Eye (tissue), 1 donor: ENCODE measurements at places on chromosomes 3 and 15.

DNA sequence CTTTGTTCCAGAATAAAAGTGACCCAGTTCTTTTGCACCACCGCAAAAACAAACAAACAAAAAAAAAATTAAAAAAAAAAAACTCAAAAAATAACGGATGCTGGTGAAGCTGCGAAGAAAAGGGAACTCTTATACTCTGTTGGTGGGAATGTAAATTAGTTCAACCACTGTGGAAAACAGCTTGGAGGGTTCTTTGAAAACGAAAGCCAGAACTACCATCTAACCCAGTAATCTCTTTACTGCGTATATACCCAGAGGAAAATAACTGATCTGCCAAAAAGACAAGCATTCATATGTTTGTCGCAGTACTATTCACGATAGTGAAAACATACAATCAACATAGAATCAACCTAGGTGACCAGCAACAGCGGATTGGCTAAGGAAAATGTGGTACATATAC lies 298.9 kb upstream of the CBLB start:
- DNase-seq: no peak

GRCh38 chr15:63517202-63517601 lies 12.8 kb downstream of the USP3 start:
- DNase-seq: no peak

GRCh38 chr3:42718338-42718737 lies 15.7 kb upstream of the HHATL start:
- no peak for DNase-seq

- no peak for DNase-seq
Observed at GRCh38 chr3:99111235-99111634, 209.7 kb upstream of the DCBLD2 start.

GRCh38 chr3:194462936-194463335 lies 23.9 kb downstream of the ATP13A3 start:
- no peak for DNase-seq

GRCh38 chr15:99148851-99149276 lies 44.0 kb downstream of the SYNM start:
- DNase-seq: no peak

DNA sequence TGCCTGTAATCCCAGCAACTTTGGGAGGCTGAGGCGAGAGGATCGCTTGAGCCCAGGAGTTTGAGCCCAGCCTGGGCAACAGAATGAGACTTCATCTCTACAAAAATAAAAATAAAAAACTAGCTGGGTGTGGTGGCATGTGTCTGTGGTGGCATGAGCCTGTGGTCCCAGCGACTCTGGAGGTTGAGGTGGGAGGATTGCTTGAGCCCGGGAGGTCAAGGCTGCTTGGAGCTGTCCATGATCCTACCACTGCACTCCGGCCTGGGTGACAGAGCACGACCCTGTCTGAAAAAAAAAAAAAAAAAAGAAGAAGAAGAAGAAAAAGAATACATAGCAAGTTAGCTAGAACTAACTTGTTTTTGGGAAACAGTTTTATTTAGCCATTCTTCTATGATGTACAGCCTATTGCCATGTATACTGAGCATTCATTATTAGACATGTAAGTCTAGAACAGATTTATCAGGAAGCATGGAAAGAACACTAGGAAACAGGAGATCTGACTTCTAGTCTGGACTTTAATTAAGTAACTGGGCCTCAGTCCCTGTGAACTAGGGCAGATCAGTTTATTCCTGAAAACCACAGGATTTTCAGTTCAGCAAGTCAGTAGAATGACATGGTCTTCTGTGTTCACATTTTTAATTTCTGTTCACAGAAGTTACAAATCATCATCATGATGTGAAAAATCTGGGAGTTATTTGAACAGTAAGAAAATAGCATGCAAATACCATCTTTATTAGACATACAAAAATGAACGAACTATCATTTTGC lies 65.5 kb downstream of the KAT2B start:
- no peak for DNase-seq

DNA sequence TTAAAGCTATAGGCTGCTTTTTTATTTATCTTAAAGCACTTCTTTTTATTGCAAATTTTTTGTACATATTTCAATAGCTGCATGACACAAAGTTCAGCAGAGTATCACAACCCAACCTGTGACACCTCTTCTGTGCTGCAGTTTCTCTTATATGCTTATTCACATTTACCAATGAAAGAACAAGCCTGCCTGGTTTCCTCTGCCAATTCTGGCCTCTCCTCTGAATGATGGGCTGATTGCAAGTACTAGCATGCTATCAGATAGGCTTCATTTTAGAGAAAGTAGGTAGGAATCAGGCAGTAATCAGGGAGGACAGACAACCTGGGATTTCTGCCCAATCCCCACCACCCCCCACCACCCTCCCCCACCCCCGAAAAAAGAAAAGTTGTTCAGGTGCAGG lies 26.6 kb downstream of the ACKR4 start:
- no peak for DNase-seq

DNA sequence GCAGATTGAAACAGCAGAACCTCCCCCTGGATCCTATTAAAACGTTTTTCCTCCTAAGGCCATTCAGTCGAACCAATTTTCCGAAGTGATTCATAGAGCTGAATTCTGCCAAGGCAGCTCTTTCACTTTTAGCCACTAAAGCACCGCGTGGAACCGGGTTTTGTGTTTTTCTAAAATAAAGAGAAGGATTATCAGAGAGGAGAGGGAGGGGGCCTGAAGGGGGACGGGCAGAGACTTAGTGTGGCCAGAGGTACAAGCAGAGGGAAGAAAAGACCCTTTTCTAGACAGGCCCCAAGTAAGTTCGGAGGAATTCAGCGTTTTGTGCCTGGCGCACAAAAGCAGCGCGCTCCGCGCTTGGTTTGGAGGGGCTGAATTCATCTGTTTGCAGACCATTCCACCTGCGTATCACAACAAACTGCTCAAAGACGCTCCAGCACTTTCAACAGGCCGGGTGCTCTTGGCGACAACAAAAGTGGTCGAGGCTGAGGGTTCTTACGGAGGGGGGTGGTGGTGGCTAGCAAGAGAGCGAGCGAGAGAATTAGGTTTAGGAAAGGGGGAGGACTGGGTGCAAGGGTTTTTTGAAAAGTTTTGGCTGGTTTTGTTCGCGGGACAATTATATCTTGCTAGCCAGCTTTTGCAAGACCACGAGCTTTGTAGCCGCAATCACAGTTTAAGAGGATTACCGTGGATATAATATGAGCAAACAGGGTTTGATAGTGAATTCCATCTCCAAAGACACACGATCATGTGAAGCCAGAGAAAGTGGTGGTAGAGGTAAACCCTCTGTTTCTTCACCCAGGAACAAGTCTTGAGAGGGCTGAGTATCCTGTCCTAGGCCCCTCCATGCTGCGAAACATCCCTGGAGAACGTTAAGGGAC lies 1.2 kb upstream of the FEZF2 start:
- peak; percentile 84 for DNase-seq

DNA sequence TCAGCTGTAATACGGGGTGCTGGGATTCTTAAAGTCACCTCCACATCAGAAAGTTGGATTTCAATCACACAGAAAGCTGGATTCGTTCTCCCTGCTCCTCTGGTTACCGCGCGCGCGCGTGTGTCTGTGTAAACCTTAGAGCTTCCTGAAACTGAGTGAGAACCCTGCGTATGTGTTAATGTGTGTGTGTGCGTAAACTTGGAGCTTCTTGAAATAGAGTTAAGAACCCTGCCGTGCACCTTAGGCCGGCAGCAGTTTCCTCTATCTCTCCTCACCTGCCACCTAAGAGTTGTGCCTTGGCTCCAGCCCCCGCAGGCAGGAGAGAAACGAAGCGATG lies 531 bp downstream of the LZTFL1 start:
- peak; percentile 53 for DNase-seq

GRCh38 chr15:85500729-85501128 lies 120.3 kb downstream of the AKAP13 start:
- peak; percentile 72 for DNase-seq

- DNase-seq: no peak
Observed at GRCh38 chr3:58884453-58884852, 165.4 kb downstream of the CFAP20DC start.

DNA sequence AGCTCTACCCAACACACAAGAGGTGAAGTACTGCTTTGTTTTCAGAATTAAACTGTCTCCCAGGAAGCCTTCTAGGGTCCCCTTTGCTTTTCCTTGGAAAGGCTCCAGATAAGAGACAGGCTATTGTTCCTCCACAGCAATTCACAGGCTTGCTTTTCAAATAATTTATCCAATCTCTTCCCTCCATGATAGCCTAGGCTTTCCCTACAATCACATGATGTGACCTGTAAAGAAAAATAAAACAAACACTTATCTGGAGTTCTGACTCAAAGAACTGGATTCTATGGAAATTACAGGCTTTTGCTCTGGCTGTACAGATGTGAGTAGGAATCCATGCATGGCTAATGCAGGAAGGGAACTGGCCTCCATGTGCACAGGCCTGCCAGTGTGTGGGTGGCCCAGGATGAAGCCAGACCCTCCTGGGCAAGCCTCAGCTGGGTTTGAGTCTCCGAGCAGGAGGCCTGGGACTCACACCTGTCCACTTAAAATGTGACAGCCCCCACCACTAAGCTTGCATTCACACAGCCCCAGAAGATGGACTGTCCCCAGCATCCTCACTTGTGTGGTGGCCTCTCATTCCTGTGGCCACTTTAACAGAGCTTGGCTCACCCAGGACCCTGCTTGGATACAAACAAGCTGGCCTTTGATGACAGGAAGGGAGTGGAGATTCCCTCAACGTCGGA lies 75.8 kb upstream of the LEKR1 start:
- DNase-seq: peak; percentile 82

DNA sequence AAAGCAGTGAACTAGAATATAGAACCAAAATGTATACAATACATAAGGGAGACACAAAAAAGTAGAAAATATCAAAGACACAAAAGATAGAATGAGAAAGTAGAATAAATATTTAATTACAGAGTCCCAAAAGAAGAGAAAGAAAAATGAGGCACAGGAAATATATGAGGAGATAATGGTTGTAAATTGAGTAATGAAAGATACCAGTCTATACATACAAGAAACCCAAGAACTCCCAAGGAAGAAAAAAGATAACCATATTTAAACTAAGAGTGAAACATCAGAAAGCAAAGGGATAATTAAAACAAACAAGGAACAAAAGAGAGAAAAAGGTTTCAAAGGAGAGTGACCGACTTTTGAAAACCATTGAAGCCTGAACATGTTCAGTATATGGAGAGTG lies 47.3 kb downstream of the CPEB1 start:
- no peak for DNase-seq

- DNase-seq: no peak
Observed at GRCh38 chr3:34396956-34397355, 598.5 kb downstream of the PDCD6IP start.

GRCh38 chr3:99269606-99270351 lies 368.3 kb upstream of the DCBLD2 start:
- no peak for DNase-seq

- no peak for DNase-seq
Observed at GRCh38 chr15:46708226-46708625, 1009.1 kb upstream of the SEMA6D start.

DNA sequence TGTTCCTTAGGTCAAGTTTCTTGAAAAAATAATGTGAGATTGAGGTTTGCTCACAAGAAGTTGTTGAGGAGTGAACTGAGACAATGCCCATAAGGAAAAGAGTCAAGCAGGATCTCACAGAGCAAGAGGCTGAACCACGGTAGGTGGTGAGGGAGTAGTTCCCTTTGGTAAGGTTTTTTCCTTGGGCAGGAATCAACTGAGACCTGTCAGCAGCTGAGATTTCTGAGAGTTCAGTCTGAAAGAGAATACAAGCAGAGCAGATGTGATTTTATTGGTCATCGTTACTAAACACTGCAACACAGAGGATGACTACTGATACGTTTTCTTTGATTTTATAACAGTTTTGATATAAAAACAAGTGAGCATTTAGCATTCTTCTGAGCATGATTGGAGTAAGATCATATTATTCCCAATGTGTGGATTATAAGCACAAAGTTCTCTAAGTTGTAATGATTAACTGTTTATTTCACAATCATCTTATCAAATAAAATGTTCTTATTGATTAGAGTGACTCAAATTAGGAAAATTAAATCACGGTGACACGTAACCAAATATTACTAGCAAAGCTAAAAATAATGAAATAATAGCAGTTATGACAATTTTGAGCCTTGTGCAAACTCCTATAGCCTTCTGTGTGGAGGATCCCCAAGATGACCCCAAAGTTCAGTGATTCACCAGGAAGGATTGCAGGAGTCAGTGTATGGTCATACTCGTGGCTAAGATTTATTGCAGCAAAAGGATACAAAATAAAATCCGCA lies 346.2 kb upstream of the ZNF717 start:
- DNase-seq: no peak

- no peak for DNase-seq
Observed at GRCh38 chr15:85024509-85025336, 43.1 kb downstream of the PDE8A start.
